ENCODE measurements at places on chromosomes 2 and 18.

DNA sequence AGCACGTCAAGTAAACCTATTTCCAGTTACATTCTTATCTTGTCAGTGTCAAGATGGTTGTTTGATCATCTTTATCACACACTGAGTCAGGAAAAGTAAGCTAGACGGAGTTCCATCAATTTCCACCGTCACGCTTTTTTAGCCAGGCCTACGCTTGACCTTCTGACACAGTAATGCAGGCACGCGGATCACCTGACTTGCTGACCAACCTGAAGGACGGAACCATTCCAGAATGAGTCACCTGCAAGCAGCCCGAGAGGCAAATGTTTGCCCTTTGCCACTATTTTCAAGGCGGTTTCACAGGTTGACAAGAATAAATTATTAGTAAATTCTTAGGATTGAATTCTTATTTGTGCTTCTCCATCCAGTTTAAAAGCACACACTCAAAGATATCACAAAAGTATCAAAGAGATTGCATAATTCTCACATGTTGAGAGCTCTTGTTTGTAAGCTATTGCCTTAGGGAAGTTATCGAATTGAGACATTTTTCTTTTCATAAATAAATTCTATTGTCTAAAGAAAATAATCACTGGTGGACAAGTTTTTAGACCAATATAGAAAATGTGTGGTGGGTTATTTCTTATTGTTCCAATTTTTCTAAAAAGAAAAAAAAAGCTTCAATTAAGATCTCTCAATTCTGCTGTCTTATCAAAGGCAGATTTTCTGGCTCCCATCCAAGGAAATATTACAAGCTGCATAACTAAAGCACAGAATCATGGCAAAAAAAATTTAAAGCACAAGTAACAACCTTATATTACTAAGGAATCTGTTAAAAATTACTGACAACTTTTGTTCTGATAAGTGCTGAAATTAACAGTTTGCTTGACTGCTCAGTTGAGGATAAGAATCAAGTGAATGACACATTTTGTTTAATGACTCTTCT is 31.9 kb downstream of the UXS1 start:
- DNase-seq, result peak; percentile 52

DNA sequence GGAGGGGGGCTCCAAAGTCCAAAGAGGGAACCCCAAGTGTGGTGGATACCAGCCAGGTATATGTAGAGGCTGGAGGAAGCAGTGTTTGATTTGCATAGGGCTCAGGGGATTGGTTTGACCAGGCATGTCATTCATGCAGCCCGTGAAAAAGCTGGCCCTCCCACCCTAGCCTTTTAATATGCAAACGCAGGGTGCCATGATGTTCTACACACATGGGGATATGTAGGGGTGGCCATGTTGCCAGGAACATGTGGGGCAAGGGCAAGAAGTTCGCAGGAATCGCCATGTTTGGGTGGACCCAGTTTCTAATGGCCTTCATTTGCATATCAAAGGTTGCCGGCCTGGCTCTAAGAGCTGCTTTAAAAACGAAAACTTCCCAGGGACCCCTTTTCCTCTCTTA is 33.6 kb downstream of the B3GNT7 start:
- no peak for DNase-seq

DNA sequence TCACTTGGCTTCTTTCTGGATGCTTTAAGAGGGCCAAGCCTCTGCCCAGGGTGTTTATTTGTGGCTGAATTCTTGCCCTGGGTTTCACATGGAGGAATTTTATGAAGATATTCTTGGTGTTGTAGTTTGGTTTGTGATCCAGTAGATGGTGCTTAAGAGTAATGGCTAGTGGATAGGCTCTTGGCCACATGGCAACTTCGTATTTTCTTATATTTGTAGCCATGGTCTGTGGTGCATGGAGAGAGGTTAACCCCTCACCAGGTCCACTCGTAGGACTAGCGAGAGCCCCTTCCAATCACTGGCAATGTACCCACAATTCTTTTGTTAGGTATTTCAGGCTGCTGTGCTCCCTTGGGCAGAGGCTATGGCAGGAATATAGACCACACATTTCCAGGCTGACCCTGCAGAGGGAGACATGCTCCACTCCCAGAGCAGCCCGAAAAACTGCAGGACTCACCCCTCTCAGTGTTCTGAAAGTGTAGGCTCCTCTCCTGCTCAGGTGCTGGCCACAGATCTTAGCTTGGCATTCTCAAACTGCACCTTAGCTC is 582.1 kb upstream of the SETBP1 start:
- DNase-seq, result peak; percentile 45

DNA sequence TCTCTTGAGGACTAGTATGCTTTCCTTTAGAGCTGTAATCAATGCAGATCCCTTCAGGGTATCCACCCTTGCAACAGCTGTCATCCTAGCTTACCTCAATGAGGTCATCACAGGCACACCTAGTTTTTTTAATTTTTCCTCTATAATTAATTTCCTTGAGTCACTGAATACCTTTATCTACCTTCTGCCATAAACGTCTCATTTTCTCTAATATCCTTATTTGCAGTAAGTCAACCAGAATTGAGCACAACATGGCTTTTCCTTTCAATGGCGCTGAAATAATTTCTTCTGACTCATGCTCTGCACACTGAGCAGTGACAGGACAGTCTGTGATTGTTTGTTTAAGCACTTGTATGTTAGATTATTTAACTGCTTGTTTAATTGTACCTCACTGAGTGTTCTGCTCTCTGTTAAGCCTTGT is 49.4 kb downstream of the ETAA1 start:
- peak; percentile 37 for DNase-seq

- DNase-seq, result no peak
These were observed 218.5 kb upstream of the HDAC4 start for GRCh38 chr2:239619369-239619768.

DNA sequence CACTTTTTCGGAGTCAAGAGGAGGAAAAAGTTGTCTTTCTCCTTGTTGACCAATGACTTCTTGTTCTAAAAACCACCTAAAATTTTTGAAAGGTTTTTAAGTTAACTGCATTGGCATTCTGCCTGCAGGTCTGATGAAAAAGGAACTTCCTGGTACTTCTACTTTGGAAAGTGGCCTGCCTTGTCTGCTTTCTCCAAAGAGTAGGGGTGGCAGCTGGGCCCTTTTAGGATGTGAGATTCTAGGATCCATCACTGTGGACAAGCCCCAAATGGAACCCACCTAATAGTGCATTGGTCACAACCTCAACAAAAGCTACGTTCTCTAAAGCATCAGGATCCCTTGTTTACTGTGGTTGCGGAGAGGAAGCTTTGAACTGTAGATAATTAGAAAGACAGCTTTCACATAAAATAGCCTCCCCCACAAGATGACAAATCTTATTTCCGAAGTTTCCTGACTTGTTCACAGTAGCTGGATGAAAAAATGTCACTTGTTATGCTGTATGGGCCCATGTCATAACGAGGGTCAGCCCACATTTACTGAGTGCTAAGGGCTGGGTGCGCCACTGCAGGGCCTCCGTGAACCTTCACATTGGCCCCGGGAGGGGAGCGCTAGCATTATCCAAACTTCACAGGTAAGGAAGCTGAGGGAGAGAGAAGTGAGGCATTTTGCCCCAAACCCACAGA is 17.4 kb downstream of the ASPRV1 start:
- DNase-seq, result no peak

DNA sequence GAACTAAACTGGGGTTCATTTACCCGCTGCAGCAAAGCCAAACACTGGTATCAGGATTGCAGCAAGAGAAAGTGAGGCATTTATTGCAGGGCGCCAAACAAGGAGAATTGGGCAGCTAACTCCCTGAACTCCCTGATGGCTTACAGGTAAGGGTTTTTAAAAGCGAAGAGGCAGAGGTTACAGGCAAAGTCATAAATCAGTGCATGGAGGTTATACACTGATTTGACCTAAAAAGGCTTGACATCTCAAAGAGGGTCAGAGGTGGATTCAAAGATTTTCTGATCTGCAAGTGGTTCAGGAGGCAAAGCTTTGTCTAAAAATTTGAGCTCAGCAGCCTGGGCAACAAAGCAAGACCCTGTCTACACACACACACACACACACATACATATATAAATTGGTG is 102.8 kb upstream of the EPC2 start:
- DNase-seq, result no peak

DNA sequence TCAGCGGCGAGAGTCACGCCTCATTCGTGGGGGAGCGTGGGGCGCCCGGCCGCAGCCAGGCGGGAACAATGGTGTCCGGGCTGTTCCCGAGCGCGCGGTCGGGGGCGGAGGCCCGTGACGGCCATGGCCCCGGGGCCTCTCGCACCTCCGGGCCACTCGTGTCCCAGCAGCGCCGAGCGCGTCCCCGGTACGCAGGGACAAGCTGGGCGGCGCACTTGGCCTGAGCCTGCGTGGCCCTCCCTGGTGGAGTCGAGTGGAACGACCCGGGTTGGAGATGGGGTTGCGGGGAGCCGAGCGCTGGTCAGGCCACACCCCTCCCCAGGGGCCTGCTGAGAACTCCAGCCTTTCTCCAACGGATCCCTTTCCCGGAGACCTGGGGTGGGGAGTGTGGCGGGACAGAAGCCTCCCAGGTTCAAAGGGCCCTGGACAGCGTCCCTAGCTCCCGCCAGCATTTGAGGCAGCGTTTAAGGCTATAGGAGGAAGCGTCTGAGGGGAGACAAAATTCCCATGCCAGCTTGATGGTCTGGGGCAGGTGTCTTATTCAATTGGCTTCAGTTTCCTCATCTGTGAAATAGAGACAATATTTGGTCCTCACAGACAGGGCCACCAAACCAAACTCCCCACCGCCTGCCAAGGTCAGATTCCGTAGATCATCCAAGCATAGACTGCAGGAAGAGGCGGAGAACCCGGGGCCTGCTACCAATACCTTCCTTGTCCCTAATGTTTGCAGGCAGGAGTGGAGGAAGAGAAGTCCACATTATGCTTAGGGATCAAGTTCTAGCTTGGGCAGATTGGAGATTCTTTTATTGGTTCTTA is 553 bp downstream of the CNDP2 start:
- DNase-seq, result peak; percentile 74

- no peak for DNase-seq
These were observed 33.9 kb upstream of the FOSL2 start for GRCh38 chr2:28358668-28359201.

- no peak for DNase-seq
These were observed 13.4 kb upstream of the CREG2 start for GRCh38 chr2:101400506-101401325.

GRCh38 chr2:67576226-67576625 is 179.1 kb downstream of the ETAA1 start:
- no peak for DNase-seq

GRCh38 chr2:100588071-100588786 is 25.4 kb downstream of the PDCL3 start:
- DNase-seq, result peak; percentile 23

Data from adipocyte (in vitro differentiated cells).